ENCODE measurements at places on chromosomes 12 and 14.

DNA sequence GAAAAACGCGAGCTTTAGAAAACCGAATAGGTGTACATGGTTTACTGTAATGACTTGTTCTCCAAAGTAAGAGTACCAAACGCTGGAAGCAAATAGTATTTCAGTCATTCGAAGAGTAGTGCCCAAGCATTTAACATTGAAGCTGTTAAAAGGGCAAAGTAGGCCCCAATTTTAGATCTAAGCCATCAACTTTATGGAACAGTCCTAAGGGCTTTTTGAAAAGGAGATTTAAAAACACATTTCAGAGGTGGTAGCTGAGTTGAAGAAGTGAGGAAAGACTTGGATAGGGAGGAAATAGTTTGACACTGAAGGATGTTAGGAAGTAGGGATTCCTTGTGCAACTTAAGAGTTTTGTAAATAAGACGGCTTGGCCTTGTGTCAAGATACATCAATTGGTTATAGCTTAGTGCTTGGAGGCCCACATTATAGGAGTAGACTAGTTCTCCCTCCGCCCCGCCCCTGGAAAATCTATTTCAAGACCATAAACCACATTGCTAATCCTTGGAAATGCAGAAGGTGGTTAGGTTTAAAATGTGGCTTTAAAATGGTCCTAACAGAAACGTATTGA, 783 bp upstream of the TUBA1B start:
- peak; percentile 52 for DNase-seq

DNA sequence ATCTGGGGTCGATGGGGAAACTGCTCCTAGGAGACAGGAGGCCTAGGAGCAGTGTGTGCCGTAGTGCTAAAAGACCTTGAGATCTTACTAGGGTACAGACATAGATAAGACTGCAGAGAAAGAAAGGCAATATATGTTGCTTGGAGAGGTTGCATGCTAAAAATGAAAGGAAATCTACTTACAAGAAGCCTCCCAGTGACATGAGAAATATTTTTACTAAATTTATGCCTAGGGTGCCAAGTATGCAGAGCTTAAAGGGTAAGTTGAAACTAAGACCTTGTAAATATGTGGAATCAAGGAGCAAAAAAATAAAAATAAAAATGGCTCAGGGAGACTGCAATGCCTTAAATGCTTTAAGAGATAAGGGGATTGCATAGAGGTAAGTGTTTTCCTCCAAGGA, 74.8 kb downstream of the PDE6H start:
- peak; percentile 91 for DNase-seq

GRCh38 chr12:97637770-97638169, 175.2 kb downstream of the RMST start:
- DNase-seq = no peak

- no peak for DNase-seq
Observed at GRCh38 chr12:120015313-120015712, 26.3 kb downstream of the BICDL1 start.

GRCh38 chr14:34650786-34651584, 21.0 kb upstream of the SNX6 start:
- DNase-seq = peak; percentile 59

DNA sequence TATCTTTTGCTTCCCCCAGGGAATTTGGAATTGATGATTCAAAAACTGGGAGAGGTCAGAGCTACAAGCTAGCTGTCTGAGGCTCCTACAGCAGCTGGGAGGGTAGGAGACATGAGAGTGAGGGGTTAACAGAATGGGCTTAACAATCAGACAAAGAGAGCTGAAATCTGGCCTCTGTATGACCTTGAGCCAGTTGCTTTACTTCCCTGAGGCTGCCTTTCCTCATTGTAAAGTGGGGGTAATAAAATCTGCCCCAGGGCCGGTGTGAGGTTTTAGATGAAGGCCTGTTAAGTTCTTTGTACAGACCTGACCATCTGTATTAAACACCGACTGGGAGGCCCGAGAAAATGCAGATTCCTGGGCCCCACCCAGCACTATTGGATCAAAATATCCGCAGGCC, 164.3 kb upstream of the NOS1 start:
- DNase-seq = no peak

DNA sequence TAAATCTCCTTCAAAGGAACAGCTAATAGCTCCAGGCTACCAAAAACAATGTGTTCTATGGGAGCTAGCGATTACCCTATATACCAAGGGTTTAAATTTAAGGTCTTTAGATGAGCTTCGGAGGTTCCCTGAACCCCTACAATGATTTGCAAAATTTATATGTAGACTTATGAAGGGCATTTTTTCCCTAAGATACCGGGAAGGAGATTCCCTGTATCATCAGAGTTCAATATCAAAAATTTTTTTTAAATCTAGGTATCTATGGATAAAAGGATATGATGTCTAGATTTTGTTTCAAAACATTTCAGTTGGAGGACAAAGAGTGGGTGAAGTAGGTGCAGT, 17.9 kb upstream of the COL2A1 start:
- no peak for DNase-seq

GRCh38 chr14:65045006-65045405, 57.3 kb downstream of the MAX start:
- DNase-seq = no peak

DNA sequence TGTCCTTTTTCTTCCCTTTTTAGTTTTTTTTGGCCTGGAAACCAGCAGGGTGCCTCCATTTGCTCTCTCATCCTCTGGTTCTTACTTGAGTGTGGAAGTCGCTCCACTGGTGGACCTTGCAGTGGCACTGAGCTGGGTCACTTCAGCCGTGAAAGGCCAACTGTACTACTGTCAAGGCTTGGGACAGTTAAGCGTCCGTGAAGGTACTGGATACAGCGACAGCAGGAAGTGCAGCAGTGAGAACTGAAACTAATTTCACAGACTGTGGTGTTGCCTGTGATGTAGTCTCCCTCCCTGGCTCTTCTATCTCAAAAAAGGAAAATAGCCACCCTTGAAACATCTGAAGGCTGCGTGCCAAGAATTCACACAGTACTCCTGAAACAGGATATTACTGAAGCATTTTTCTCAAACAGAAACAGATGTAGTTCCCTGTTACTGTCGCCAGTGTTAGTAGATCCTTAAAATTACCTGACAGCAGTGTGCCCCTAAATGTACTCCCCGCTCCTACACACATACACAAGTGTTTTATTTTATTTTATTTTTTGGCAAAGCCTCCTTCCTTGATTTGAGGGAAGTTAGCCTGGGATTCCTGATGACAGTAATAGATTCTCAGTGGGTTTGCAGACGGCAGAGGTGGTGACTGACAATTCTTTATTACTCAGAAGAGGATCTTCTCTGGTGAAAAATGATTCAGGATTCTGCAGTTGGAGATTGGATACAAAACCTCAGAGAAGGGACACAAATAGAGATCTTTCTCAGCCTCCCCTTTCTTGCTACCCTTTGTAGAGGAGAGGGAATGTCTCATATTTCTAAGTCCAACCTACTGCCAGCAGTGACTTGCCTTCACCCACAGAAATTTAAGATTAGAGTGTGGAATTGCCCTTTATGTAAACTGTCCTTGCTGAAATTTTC, 4.4 kb downstream of the SUSD6 start:
- peak; percentile 79 for DNase-seq

DNA sequence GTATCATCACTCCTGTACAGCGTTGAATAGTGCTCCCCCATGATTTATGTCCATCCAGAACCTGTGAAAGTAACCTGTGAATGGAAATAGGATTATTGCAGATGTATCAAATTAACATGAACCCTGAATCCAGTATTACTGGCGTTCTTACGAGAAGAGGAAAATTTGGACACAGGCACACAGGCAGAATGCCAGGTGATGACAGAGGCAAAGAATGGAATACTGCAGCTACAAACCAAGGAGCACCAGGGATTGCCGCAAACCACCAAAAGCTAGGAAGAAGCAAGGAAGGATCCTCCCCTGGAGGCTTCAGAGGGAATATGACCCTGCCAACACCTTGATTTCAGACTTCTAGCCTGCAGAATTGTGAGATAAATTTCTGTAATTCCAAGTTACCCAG, 113.5 kb upstream of the EGLN3 start:
- peak; percentile 45 for DNase-seq

- DNase-seq = peak; percentile 47
Observed at GRCh38 chr12:47734725-47735480, 9.6 kb upstream of the ENDOU start.

DNA sequence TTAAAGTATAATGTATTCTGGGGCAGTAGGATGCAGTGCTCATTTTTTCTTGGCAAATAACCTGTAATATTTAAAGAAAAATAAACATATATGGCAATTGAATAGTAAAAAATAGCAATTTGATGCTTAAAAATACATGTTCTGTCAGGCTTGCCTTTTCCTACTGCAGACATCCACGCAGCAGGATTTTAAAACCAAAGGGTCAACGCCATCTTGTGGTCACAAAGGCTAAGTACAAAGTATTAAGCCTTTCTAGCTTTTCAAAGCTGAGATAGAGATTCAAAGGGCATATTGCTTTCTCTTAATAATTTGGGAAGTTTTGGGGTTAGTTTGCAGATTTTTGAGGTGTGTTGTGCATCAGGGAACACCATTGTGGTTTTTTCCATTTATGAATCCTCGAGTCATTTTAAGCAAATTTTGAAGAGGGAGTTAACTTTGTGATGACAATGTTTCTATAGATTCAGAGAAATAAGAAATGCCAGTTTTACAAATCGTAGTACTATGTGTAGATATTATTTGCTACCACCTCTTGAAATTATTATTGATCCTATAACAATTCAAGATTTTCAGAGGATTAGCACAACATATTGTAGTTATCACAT, 4.7 kb upstream of the CCER1 start:
- peak; percentile 82 for DNase-seq

GRCh38 chr12:76711241-76711640, 52.7 kb upstream of the ZDHHC17 start:
- DNase-seq = no peak

- DNase-seq = peak; percentile 59
Observed at GRCh38 chr14:94936901-94937685, 167.2 kb upstream of the GSC start.

DNA sequence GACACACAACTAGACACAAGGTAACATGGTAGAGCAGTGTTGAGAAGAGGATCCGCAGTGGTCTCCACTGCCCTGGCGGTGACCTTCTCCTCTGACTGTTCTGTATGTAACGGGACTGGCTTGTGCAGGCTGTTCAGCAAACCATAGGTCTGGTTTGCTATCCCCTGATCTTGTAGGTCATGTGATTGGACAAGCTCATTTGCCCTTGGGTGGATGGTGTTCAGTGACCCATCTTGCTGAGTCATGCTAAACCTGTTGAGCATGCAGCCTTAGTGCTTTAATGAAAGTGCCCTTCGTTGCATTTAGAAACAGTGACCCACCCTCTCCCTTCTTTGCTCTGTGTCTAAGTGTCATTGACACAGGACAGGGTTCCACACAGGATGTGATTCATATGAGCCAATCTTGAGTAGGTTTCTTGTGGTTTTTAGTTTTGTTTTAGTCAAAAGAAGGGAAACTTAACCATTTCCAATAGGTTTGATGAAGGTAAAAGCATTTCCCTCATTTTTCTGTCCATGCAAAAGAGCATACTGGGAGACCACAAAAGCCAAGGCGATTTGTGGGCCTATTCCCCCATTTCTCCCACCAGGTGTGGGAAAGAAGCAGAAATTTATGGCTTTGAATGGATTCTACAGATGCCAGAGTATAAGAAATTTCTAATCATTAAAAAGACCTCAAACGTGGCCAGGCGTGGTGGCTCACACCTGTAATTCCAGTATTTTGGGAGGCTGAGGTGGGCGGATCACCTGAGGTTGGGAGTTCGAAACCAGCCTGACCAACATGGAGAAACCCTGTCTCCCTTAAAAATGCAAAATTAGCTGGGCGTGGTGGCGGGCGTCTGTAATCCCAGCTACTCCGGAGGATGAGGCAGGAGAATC, 32.6 kb upstream of the HIF1A start:
- peak; percentile 47 for DNase-seq

GRCh38 chr14:60647081-60647836, 2.0 kb downstream of the SIX1 start:
- no peak for DNase-seq

- no peak for DNase-seq
Observed at GRCh38 chr12:20832911-20833310, 22.4 kb downstream of the SLCO1B3 start.

GRCh38 chr12:44653861-44654527, 222.1 kb downstream of the NELL2 start:
- no peak for DNase-seq

DNA sequence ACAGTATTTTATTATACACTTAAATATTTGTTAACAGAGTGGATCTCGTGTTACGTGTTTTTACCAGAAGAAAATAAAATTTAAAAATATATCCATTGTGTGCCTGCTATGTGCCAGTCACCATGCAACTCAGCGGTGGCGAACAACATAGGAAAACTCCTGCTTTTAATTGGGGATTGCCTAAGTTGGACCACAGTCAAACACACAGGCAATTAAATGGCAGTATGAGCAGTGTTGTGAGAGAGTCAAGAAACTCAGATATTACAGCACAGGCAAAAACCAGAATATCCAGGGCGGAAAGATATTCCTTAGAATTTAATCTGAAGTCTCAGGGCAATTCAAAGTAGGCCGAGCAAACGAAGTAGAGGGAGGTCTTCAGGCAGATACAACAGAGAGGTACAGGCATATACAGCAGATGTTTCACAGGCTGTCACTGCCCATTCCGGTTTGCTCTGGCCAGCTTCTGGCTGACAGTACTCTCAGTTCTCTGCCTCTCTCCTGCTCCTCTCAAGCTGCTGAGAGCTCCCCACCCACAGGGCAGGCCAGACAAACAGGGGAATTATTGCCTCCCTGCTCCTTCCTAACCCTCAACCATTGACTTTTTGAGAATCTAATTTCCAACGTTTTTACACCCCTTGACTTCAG, 540.2 kb upstream of the TMEM132C start:
- DNase-seq = peak; percentile 46

GRCh38 chr12:31589904-31590641, 863 bp downstream of the DENND5B start:
- peak; percentile 73 for DNase-seq

DNA sequence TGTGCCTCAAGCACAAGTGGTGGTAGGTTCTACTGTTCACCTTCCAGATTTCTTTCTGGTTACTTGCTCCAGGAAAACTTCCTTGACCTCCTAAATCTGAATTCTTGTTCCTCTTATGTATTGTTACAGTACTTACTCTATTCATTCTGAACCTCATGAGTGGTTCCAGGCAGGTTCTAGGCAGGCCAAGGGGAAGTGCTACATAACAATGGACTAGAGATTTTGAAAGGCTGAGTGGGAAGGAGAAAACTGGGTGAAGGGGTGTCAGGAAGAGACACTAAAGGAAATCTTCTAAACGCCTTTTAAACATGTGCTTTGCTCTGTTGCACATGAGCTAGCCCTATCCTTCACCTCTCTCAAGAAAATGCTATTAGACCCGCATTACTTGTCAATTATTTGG, 1.6 kb downstream of the YARS2 start:
- DNase-seq = no peak

DNA sequence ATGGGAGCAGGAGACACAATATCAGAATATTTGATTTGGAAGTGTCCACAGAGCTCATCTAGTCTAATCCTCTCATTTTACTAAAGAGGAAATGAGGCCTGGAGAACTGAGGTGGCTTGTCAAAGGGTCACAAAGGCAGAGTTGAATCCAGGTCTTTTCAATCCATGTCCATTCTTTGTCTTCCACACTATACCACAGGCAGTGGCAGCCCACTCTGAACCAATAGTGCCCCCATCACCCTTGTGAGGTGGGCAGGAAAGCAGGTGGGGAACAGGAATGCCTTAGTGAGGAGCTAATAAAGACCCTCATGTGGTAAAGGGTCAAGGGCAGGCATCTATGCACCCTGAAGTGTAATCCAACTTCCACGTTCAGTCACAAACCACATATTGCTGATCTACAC, 134.8 kb upstream of the EGLN3 start:
- no peak for DNase-seq

All from umbilical cord (tissue), 2 donors.